GM10248 (cell line): ENCODE measurements at places on chromosomes 2 and 18.

GRCh38 chr2:234308073-234308812 is 188.6 kb downstream of the ARL4C start:
- no peak for DNase-seq

- DNase-seq: no peak
These were observed 387.1 kb downstream of the RND3 start for GRCh38 chr2:150100336-150100735.

DNA sequence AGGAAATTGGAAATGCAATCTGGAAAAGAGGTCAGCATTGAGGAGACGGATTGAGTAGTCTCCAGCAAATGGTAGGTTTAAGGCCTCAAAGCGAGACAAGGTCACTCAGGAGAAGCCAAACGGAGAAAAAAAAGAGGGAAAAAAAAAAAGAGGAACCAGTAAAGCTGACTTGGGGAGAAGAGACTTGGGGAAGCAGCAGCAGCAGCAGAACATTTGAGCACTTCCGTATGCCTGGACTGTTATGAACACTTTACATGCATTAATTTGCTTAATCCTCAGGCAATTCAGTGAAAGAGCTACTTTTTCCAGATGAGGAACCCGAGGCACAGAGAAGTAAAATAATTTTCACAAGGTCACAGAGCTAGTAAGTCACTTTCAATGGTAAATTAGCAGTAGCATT is 81.3 kb downstream of the OSBPL6 start:
- no peak for DNase-seq

- DNase-seq: no peak
These were observed 31.3 kb downstream of the NIFK start for GRCh38 chr2:121705390-121705789.

GRCh38 chr18:23226391-23226790 is 91.1 kb downstream of the CABLES1 start:
- no peak for DNase-seq

- DNase-seq: no peak
These were observed 158.8 kb upstream of the ZEB2 start for GRCh38 chr2:144678736-144679135.

DNA sequence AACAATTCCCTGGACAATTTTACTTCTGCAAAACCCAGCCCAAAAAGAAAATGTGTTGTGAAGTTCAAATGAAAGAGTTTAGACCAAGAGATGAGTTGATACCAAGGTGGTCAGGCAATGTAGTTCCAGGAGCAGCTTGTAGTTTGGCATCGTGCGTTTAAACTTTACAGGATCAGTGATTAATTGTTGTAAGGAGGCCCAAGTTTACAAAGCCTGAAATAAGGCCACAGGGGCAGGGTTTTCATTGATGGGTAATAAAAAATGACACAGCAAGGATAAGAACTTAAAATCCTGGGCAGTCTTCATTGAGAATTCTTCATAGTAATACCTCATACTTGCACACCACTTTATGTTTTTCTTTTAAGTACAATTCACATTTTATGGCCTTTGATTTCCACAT is 463.9 kb upstream of the HNRNPA3 start:
- DNase-seq: no peak

DNA sequence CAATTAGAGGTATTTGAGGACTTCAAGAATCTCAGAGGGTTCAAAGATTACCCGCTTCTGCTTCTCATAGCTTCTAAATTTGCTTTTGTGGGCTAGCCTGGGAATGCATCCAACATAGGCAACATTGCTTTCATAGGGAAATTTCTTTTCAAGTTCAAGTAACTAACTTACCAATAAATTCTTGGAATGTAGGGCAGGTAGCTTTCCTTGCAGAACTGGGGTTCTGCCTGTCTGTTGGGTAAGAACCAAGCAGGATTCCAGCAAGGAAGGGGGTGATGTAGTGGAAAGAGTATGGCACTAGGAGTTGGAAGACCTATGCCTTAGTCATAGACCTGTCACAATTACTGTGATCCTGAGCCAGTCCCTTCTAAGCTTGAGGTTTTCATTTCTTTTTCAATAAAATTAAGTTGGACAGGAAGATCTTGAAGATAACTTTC is 164.1 kb downstream of the FHOD3 start:
- DNase-seq: no peak

GRCh38 chr2:119841550-119841949 is 81.8 kb downstream of the PTPN4 start:
- no peak for DNase-seq
